Thoracic aorta (tissue), 2 donors: ENCODE measurements at places on chromosomes 1 and 21. TPM values are rescaled to one million over a fixed set of nuclear protein-coding genes. Genes with fewer than 3 reads are reported as not detected.

CFHR3 gene
- total RNA-seq: not detected

DNAJC6 gene
- total RNA-seq: 3.7 TPM

HSD11B1 gene
- total RNA-seq: 24.4 TPM

LEFTY1 gene
- not detected for total RNA-seq

CATSPERE gene
- total RNA-seq: 1.3 TPM

TAS1R1 gene
- total RNA-seq: 0.81 TPM

MAGI3 gene
- 23.4 TPM for total RNA-seq

PTTG1IP gene
- total RNA-seq: 351 TPM

GREM2 gene
- total RNA-seq: 1.6 TPM

MX2 gene
- 22.4 TPM for total RNA-seq

C21orf91 gene
- 5.7 TPM for total RNA-seq

HPCAL4 gene
- not detected for total RNA-seq

GPR89B gene
- 31.3 TPM for total RNA-seq

ADAMTS5 gene
- total RNA-seq: 5.8 TPM

S100A3 gene
- total RNA-seq: 25.0 TPM

L1TD1 gene
- not detected for total RNA-seq

HRNR gene
- not detected for total RNA-seq

CD101 gene
- total RNA-seq: 0.85 TPM

TRIM17 gene
- total RNA-seq: not detected

DCDC2B gene
- not detected for total RNA-seq
